ENCODE measurements at places on chromosomes 11 and 22.

GRCh38 chr11:82557274-82557673, 176.4 kb downstream of the FAM181B start:
- DNase-seq = no peak

DNA sequence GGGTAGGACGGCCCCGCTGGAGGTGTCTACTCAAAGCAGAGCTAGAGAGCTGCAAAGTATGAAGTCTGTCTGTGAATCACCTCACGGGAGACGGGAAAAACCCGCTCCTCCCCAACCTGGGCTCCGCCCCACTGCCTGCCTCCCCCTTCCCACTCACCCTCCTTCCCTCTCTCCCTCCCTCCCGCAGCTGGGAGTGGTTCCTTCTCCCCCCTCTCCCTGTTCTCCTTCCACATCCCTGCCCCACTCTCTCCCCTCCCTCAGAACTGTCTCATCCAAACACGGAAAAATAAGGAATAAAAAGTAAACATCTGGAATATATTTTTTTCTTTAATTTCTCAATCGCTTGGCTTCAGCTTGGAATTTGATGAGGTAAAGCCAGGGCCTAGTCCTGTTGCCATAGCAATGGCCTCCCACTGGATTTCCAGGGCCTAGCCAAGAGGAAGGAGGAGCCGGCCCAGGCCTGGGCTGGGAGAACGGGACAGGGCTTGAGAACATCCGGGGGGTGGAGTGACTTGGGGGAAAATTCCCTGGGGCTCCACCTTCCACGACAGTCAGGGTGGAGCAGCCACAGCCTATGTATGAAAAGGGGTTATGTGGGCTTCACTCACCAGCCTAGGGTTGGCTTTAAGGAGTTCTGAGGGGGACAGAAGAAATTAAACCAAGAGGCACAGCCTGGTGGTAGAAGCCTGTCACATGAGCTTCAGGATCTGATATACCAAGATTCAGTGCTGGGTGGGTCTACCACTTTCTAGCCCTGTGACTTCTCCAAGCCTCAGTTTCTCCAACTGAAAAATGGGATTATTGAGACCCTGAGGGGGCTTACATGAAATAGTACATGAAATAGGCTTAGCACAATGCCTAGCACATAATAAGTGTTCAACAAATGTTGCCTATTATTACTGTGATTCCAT, 2.2 kb downstream of the TNKS1BP1 start:
- DNase-seq = peak; percentile 76

GRCh38 chr11:12219757-12220156, 109.4 kb downstream of the MICAL2 start:
- no peak for DNase-seq

- no peak for DNase-seq
Observed at GRCh38 chr11:116387641-116388040, 385.1 kb downstream of the BUD13 start.

- DNase-seq = no peak
Observed at GRCh38 chr11:71501071-71501985, 25.7 kb upstream of the KRTAP5-7 start.

GRCh38 chr11:30365793-30366517, 43.1 kb downstream of the ARL14EP start:
- no peak for DNase-seq

- peak; percentile 71 for DNase-seq
Observed at GRCh38 chr22:45574069-45574703, 71.5 kb downstream of the FBLN1 start.

DNA sequence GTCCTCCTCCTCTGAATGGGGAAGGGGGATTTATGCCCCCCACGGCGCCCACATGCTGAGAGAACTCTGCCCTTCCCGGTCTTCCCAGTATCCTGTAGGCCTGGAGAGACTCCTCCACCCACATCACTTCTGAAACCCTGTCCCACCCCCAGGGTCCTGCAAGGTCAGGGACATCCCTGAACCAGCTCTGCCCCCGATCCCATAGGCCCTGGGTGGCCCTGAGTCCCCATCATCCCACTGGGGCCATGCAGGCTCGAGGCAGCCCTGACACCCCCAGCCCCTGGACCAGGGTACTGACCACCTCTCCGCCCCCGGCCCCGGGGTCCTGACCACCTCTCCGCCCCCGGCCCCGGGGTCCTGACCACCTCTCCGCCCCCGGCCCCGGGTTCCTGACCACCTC, 11.7 kb downstream of the B4GALNT4 start:
- DNase-seq = no peak

GRCh38 chr11:128613300-128613995, 26.1 kb upstream of the ETS1 start:
- no peak for DNase-seq

DNA sequence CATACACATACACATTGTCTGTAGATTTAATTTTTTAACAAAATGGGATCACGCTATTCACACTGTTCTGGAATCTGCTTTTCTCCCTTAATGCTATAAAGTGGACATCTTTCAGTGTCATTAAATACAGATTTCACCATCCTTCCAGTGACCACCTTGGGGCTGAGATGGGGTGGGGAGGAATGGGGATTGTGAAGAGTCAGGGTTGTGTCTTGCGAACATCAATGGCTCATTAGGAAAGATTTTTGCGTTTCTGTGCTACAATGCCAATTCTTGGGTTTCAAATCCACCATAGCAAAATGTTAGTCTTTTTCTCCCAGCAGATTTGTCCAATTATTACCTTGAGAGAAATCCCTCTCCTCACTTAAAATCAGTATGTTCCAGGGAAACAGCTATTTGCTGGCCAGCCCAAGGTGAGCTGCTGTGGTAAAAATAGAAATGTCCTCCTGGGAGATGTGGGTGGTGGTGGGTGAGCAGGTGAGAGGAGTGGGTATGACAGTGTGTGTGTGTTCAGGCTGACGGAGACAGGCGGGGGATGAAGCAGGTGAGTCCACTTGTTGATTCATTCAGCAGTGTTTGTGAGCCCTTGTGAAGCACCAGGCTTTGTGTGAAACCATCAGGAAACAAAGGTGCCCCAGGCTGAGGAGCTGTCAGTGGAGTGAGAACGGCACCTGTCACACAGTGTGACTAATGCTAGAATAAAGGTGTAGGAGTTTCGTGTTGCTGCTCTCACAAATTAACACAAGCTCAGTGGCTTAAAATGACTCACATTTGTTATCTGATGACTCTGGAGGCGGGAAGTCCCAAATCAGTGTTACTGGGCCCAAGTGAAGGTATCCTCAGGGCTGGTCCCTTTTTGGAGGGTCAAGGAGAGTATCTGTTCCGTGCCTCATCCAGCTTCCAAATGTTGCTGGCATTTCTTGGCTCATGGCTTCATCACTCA, 1.7 kb upstream of the CBX6 start:
- DNase-seq = no peak

- no peak for DNase-seq
Observed at GRCh38 chr22:45318558-45319323, 9.0 kb downstream of the FAM118A start.

- DNase-seq = no peak
Observed at GRCh38 chr11:11279956-11280689, 72.9 kb downstream of the CSNK2A3 start.

- DNase-seq = no peak
Observed at GRCh38 chr11:65431451-65432099, 9.0 kb downstream of the NEAT1 start.

DNA sequence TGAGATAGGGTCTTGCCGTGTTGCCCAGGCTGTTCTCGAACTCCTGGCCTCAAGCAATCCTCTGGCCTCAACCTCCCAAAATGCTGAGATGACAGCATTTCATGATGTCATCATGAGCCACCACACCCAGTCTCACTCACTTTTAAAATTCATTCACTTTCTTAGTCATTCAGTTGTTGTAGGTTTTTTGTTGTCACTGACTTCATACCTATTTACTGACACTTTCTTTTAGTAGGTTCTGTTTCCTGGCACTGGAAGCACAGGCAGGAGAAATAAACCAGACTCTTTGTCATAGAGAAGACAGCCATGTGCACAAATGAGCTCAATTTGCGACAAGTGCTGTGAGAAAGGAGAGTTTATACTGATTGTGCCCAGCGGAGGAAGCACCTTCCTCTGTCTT, 10.5 kb downstream of the ART5 start:
- no peak for DNase-seq

DNA sequence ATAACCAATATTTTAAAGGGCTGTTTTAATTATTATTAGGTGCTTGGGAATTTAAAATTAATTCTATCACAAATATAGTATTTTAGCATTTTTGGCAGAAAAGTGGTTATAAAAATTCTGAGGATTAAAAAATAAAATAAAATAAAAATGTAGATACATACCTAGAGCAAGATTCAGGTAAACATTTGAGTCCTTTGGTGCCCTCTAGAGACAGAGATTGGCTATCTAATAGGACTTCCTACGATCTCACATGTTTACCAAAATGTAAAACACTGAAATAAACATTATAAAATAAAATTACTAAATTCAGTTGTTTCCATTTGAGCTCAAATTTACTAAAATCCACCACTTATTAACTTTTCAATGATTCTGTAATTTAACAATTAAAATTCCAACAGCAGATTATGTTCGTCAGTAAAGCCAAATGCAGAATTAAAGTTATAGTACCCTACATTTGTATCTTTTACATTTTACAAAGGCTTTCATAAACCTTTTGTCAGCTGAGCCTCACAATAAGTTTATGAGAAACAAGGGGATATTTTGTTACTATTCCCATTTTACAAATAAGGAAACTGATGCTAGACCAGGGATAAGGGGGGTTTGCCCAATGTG, 27.7 kb downstream of the SLC36A4 start:
- DNase-seq = no peak

DNA sequence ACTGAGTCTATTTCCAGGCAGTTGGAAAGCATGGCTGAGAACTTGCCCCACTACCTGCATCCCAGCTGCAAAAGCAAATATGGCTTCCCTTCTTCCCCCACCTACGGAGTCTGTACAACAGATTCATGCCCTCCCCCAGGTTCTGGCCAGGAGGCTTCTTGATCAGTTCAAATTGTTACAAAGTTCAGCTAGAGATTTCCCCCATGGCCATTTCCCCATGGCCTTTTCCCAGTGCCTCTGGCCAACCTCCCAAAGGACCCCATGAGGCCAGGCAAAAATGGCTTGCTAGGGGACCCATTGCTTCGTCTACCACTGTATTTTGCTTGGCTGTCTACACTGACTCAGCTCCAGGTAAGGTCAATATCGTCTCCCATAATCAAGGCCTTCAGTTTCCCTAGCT, 203.3 kb downstream of the DLG2 start:
- DNase-seq = no peak

DNA sequence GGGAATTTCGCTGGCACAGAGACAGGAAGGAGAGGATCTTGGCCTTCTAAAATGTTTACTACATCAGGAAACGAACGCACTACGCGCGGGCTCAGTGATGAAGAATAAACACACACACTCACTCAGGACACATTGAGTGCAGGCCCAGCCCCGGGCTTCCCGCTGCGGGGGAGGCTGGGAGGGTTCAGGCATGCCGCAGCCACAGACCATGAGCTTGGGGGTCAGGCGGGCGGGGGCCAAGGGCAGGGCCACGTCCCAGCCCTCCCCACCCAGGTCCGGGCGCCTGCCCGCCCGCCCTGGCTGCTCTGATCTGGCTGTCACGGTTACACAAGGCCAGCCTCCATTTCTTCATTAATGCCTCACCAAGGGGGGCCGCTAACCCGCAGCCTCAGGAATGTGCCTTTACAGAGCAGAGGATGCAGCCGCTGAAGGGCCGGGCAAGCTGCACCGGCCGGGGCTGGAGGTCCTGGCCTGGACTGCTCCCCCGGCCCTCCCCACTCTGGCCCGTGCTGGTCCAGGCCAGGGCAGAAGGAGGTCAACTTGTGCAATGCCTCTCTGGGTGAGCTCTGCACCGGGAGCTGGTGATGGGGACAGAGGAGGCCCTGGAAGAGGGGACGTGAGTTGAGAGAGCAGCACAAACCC, 41.7 kb downstream of the IGF2 start:
- DNase-seq = no peak

DNA sequence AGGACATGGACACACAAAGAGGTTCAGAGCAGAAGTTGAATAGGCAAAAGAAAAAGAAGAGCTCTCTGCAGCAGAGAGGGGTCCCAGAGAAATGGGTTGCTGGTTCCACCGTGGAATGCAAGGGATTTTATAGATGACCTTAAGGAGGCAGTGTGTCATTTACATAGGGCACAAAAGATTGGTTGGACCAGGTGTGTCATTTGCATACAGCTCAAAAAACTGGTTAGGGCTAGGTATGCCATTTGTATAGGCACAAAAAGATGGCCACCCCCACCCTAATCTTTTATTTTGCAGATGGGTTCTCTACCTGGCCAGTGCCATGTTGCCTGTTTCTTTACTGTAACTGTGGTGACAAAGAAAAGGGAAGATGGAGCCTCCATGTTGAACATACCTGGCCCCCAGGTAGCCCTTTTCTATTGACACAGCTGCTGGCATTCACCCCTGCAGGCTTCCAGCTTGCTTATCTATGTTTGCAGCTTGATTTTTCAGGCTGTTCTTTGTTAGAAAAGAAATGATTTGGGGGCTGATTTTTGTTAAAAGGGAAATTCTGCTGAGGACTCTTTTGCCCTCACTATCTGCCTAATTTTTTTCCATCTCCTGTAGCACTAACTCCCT, 3.1 kb upstream of the CAVIN3 start:
- DNase-seq = no peak

DNA sequence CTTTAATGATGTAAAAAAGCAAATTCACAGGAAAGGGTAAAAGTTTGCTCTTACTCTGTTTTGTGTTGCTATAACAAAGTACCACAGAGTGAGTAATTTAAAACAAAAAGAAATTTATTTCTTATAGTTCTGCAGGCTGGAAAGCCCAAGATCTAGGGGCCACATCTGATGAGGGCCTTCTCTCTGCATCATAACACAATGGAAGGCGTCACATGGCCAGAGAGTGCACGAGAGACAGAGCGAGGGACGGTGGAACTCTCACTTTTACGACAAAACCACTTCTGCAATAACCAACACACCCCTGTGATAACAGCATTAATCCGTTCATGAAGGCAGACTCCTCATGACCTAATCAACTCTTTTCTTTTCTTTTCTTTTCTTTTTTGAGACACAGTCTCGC, 31.1 kb downstream of the CD6 start:
- DNase-seq = no peak

DNA sequence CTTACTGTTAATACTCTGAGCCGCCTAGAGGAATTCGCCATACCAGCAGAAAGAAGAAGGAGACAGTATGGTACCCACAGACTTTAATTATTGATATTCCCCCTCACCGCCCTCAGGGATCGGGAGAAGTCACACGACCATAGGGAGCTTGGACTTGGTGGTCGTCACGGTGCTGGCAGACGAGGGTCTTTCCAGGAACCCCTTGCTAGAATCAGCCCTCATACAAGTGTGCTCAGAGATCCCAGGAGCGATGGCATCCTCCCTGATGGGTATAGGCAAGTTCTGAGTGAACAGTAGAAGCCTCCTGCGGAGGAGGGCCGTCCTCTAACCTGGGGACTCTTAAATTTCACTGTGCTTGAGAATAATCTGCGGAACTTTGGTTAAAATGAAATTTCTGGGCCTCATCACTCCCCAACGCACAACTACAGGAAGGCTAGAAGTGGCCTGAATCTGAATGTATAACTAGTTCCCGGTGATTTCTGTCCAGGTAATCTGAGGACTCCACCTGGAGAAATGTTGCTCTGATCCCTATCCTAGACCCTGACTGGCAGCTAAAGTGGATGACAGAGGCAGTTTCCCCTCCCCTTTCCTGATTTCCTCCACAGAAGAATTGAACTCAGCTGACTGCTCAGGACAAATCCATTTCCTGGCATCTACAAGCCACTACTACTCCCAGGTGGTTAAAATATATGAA, 4.5 kb downstream of the VSIG2 start:
- no peak for DNase-seq

- DNase-seq = peak; percentile 58
Observed at GRCh38 chr22:20437613-20438426, at the start of gene SCARF2. SCARF2 (minus strand) TSS chr22:20437825; CDS start chr22:20437754, 71 bp downstream.

Data from glutamatergic neuron (in vitro differentiated cells).